ENCODE measurements at places on chromosomes 7 and 10. TPM values are rescaled to one million over a fixed set of nuclear protein-coding genes. Genes with fewer than 3 reads are reported as not detected.

- peak; percentile 41 for DNase-seq
- H3K4me3 ChIP-seq = no peak overlapping the region
- no peak overlapping the region for H3K27ac ChIP-seq
- peaks cover 5% of the 10 kb centered on the region for H3K27me3 ChIP-seq
Measured at GRCh38 chr10:96370584-96371157, 11.9 kb upstream of the OPALIN start.

DNA sequence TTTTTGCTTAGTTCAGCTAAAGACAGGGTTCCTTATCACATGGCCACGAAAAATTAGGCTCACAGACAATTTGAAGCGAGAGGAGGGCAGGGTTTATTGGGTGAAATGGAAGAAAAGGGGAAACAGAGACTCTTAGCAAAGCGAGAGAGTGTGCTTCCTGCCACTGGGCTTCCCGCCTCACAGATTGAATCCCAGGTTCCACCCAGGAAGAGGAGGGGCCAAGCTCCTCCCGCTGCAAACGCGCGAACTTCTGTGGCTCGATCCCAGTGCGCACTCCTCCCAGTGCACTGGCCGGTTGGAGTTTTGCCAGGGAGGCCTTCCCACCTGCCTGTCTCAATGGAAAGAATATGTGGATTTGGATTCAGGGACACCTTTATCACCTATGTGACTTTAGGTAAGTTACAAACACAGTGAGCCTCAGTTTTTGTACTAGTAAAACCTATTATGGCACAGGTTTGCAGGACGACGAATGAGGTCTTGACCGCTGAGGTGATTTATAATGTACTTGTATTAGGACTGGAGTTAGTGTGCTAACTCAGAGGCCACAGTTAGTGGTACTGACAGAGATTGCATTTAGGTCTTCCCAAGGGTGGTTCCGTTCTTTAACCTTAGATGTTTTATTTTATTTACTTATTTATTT, 48.5 kb upstream of the SP8 start:
- no peaks in the 10 kb centered on the region for H3K4me1 ChIP-seq
- no peak overlapping the region for H3K4me3 ChIP-seq
- no peak for DNase-seq
- H3K36me3 ChIP-seq = no peaks in the 10 kb centered on the region
- H3K27ac ChIP-seq = no peak overlapping the region
- no peaks in the 10 kb centered on the region for H3K27me3 ChIP-seq

UCN3 gene
- total RNA-seq = not detected

FAM25C gene
- not detected for total RNA-seq

CRPPA gene
- total RNA-seq = 0.17 TPM

GRCh38 chr10:18185621-18186020, 45.4 kb downstream of the CACNB2 start:
- no peak for DNase-seq
- H3K27me3 ChIP-seq = no peaks in the 10 kb centered on the region
- no peak overlapping the region for H3K4me3 ChIP-seq
- H3K27ac ChIP-seq = no peak overlapping the region
- H3K36me3 ChIP-seq = no peaks in the 10 kb centered on the region
- no peaks in the 10 kb centered on the region for H3K4me1 ChIP-seq

ERVW-1 gene
- not detected for total RNA-seq

OR2A42 gene
- total RNA-seq = 0.30 TPM

ELFN1 gene
- not detected for total RNA-seq

PNLIPRP2 gene
- total RNA-seq = not detected

GRB10 gene
- 2.3 TPM for total RNA-seq

DMBT1 gene
- total RNA-seq = not detected

Data from CD4-positive, CD25-positive, alpha-beta regulatory T cell (primary cell).